ENCODE measurements at places on chromosomes 5 and 9.

GRCh38 chr9:98378206-98378780, 122.8 kb upstream of the TBC1D2 start:
- no peak for DNase-seq

DNA sequence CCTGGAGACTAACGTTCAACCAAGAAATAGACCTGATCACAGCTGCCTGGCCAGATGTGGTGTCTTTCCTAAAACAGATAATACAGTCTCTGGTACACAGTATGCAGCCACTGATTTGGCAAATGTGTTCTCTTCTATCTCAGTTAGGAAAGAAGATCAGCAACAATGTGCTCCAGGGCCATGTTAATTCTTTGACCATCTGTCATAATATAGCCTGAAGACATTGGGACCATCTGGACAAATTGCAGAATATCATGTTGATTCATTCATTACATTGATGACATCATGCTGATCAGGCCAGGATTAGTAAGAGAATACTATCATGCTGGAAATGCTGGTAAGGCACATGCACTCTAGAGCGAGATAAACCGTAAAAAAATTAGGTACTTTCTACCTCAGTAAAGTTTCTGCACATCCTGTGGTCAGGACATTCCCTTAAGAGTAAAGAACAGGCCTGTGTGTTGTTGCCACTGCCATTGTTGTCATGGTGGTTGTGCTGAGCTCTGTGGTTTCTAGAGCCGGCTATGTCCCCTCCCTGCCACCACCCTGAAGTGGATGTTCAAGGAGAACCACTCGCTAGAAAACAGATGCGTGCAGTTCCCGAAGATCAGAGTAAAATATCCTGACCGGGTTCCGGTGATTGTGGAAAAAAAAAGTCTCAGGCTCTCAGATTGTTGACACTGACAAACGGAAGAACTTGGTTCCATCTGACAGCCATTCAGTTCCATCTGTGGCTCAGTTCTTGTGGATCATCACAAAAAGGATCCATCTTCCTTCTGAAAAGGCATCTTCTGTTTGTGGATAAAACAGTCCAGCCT, 6.4 kb upstream of the JMY start:
- no peak for DNase-seq

GRCh38 chr5:72519111-72519510, 11.9 kb upstream of the ZNF366 start:
- no peak for DNase-seq

- DNase-seq, result no peak
Measured at GRCh38 chr5:80752427-80752826, 97.6 kb upstream of the DHFR start.

DNA sequence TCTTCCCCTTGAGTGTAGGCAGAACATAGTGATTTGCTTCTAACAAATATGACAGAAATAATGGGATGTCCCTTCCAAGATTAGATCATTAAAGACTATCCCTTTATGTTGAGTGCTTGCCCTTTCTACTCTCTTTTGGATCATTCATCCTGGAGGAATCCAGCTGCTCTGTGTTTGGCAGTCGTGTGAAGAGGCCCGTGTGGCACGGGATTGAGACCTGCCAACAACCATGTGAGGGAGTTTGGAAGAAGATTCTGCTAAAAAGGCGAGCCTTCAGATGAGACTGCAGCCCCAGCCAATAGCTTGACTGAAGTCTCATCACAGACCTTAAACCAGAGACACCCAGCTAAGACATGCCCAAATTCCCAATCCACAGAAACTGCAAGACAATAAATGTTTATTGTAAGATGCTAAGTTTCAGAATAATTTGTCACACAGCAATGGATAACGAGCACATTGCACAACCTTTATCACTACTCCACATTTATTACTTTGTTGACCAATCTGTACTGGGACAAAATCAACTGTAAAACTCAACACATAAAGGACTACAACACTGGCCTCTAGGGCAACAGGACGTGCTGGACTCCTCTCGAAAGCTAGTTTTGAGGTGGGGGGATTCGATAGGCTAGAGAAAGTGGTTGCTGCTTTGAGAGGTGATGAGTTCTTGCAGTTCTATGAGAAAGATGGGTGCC, 42.8 kb downstream of the ANGPTL2 start:
- no peak for DNase-seq

- peak; percentile 88 for DNase-seq
Measured at GRCh38 chr9:137445275-137445807, 4.2 kb upstream of the ENTPD8 start.

DNA sequence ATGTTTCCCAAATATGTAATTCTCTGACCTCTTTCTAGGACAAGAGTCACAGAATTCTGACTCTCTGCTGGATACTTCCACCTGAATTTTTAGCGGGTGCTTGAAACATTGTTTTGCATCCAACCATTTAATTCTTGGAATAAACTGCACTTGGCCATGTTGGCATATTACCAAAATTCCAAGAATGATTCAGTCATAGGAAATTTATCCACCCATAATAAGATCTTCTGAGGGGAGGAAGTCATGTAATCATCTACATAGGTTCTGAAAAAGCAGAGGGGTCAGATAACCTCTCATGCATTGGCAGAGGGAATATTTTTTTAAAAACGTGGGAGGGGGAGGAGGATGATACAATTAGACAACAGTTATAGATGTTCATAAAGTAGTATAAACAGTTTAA, 156.9 kb downstream of the PAM start:
- DNase-seq, result no peak

DNA sequence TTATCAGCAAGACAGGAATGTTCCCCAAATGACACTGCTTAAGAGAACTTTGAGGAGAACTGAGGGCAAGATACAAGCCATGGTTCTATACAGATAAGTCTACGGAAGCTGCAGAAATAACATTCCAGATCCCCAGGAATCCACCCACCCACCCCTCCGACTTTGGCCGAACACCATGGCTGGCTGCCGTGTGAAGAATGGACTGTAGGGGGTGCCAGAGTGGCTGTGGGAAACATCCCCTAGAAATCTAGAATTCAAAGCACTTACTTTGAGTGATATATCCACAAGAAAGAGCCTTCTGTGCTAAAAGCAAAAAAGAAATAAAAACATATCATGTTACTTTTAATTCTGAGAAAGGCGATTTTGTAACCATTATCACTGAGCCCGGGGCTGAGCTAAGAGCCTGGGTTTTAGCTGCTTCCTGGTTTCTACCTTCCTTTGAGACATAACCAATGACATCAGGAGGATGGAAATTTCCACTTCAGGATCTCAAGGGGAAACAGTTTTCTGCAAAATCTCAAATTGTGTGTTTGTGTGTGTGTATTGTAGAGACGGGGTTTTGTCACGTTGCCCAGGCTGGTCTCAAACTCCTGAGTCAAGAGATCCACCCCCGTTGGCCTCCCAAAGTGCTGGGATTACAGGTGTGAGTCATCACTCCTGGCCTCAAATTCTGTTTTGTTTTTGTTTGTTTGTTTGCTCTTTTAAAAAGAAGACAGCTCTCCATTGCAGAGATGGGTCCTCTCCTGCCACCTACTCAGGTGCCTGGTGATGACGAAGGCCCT, 36.4 kb downstream of the GGTA1 start:
- DNase-seq, result no peak

DNA sequence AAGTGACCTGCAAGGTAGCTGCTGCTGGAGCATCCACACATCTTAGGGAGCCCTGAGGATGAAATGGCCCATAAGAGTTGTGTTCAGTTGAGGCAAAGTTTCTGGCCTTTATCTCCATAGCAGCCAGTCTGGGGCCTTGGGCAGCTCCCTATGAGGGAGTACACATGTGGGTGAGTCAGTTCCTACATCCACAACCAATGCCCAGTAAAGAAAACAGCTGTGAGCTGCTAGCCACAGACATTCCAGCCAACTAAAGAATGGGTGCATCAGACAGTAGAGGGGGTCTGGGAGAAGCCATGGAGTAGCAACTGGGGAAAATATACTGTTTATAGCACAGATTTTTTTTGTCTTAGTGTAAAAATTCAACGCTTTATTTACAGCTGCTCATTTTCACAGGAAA, 720.7 kb downstream of the TLE1 start:
- DNase-seq, result no peak

DNA sequence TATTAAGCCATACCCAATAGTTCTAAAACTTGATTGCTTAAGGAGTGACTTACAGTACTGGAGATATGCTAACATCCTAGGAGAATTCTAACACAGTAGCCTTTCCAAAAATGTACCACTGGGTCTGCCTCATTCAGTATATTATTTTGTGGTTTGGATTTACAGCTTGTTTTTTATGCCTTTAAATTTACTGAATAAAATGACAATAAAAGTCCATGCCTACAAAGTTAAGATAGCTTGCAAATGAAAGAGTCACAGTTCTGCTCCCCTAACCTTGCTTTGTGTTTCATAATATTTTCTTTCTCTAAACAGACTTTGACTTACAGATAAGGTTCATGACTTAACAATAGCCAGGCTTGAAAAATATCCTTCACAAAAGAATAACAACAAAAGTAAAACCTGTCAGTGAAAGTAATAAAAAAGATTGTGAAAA, 951.1 kb upstream of the NUDT12 start:
- no peak for DNase-seq

DNA sequence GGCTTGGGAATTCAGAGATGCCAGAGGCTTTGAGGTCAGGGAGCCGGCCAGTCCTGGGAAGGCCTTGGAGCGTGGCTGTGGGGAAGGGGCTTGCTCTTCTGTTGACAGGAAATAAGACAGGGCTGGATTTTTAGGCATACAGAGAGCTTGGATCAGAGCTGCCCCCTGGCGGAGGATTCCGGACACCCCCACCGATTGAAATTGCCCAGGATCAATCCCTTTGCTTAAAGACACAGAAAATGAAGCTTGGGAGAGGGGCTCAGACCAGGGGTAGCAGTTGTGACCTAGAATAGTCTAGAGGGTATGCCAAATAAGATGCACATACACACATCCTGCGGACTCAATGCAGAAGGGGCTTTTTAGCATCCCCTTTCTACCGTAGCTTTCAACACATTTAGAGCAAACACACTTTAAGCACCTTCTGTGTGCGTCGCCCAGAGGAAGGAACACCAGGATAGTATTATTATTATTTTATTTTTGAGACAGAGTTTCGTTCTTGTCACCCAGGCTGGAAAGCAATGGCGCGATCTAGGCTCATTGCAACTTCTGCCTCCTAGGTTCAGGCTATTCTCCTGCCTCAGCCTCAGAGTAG, 1.7 kb upstream of the NTMT1 start:
- peak; percentile 80 for DNase-seq

DNA sequence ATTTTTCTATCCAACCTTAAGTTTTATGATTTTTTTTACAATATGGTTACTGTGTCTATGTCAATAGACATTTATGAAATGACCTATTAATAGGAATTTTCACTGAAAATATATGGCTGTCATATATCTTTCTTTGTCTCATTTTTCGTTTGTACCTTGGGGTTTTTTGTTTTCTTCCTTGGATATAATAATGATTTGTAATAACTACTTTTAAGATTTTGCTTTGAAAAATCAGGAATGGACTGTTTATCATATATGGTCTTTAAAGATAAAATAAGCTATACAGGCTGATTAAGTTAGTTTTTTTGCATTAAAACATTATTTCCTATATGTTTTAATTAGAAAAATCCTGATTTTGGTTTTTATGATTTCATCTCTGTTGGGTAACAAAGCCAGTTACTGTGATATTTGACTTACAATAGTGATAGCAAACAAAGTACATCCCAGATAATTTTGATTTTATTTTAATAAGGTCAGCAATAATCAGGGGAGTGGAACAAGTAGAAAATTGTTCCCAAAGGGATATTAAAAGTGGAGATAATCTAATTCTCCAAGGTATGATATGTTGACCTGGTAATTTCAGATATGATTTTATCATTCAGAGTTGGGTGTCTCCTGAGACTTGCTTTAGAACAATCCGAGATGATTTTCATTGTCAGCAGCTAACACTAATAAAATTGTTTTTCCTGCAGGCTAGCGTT, 10.3 kb downstream of the NR4A3 start:
- DNase-seq, result no peak

DNA sequence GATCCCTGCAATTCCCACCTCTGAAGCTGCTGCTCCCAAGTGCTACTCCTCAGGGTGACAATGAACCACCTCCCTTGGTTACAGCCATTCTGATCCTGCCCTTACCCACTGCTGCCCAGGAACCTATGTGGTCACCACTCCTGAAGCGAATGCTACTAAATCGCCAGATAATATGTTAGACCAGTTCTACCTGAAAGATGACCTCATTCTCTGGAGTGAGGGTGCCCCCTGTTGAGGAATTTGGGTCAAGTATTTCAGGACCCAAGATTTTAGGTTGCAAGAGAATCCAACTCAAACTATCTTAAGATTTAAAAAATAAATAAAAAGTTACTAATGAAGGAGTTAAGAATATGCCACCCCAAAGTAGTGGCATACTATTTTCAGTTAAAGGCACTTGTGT, 5.8 kb upstream of the SNAPC3 start:
- DNase-seq, result peak; percentile 36

- no peak for DNase-seq
Measured at GRCh38 chr5:67809589-67809988, 406.0 kb upstream of the PIK3R1 start.

DNA sequence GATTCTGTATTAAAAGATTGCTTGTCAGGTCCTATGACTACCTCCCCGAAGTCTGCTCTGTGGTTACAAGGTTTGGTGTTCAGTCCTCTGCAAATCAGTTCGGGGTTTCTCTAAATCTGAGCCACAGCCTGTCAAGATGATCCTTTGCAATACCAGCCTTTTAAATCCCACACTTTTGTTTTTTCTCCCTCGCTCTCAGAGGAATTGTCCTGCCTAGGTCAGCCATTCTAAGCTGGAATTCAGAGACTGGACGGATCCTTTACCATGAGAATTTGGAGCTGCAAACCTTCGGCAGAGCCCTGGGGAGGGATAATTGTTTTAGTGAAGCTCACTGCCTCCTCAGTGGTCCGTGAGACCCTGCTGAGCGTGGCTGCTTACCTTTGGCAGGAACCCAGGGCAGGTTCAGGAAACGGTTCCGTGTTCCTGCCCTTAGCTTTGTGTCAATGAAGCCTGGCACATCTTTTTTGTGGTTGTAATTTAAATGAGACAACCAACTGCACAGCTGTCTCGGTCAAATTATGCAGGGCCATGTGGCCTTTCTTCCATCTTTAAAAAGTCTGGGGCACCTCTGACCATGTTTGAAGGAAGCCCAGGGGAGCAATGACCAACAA, 47.2 kb downstream of the EBF1 start:
- no peak for DNase-seq

GRCh38 chr5:151384106-151384505, 36.7 kb upstream of the SLC36A2 start:
- DNase-seq, result no peak

DNA sequence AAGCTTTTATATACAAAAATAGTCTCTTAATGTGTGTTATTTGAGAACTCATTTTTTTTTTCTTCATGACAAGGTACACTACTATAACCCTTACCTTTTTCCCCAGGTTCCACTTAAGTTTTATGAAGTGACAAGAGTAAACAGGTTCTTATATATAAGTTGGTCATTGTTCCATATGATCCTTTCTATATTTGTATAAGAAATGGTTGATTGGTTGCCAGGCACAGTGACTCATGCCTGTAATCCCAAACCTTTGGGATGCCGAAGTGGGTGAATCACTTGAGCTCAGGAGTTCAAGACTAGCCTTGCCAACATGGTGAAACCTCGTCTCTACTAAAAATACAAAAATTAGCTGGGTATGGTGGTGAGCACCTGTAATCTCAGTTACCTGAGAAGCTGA, 108.3 kb downstream of the PCSK1 start:
- no peak for DNase-seq
